ENCODE measurements at places on chromosomes 16 and 17. TPM values are rescaled to one million over a fixed set of nuclear protein-coding genes. Genes with fewer than 3 reads are reported as not detected.

Gene LRRC59
- 261 TPM for total RNA-seq

Gene GID4
- total RNA-seq: 8.1 TPM

Gene EFNB3
- 0.53 TPM for total RNA-seq

Gene SCGB1C2
- total RNA-seq: not detected

Gene MSLN
- not detected for total RNA-seq

Gene ABCA10
- total RNA-seq: 0.80 TPM

Gene ERCC4
- total RNA-seq: 20.5 TPM

Gene TBC1D26
- total RNA-seq: not detected

Gene TAT
- not detected for total RNA-seq

Gene TBC1D3D
- not detected for total RNA-seq

Gene ABCA9
- total RNA-seq: 3.3 TPM
